Osteocyte (in vitro differentiated cells): ENCODE measurements at places on chromosomes 16 and 17. TPM values are rescaled to one million over a fixed set of nuclear protein-coding genes. Genes with fewer than 3 reads are reported as not detected.
A peak's percentile ranks its signal among the peaks of the same experiment; 100 is the strongest.

GRCh38 chr16:11231367-11231970 is 24.5 kb downstream of the SOCS1 start:
- H3K4me1 ChIP-seq: no peaks in the 10 kb centered on the region
- H3K27me3 ChIP-seq: peaks cover 4% of the 10 kb centered on the region
- H3K4me3 ChIP-seq: no peak overlapping the region
- no peaks in the 10 kb centered on the region for H3K36me3 ChIP-seq
- no peak for DNase-seq
- H3K27ac ChIP-seq: no peak overlapping the region

DNA sequence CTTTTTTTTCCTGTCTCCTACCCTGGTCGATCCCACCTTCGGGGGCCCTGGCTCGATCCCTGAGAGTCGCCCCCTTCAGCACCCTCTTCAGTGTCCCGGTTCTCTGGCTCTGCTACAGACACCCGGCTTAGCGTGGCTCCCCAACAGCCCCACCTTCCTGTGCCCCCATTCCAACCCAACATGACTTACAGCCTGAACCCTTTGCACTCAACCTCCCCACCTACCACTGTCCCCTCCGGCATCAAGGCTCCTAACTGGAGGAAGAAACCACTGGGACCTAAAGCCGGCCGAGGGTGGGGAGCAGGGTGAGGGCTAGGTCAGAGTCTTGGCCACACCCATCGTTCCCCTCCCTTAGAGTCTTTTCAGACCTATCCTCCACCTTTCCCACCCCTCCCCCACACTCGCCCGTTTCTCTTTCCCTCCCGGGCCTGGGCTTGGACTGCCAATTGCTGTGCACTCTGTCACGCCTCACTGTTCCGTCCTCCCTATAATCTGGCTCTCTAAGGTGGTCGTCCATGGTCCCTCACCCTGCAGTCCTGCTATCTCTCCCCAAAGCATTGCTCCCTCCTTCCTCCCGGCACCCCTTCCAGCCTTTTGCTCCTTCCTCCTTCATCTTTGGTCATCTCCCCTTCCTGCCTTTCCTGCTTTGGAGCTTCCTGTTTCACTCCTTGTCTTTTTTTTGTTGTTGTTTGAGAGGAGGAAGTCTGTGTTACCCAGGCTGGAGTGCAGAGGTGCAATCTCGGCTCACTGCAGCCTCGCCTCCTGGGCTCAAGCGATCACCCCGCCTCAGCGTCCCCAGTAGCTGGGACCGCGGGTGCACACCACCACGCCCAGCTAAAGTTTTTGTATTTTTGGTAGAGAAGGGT is 890 bp upstream of the CLDN7 start:
- DNase-seq: no peak
- peaks cover 14% of the 10 kb centered on the region for H3K27me3 ChIP-seq
- peak overlapping the region; percentile 34 for H3K4me3 ChIP-seq

DNA sequence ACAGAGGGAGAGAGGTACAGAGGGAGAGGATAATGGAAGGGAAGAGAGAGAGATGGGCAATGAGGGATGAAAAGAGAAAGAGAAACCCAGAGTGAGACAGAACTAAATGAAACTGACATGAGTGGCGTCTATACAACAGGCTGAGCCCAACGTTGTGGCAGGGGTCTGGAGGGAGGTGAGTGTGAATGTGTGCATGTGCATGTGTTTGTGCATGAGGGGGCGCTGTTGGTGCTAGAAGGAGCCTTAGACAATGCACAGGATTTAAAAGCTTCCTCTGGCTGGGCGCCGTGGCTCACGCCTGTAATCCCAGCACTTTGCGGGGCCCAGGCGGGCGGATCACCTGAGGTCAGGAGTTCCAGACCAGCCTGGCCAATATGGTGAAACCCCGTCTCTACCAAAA is 454.8 kb upstream of the CDH11 start:
- no peak overlapping the region for H3K4me3 ChIP-seq
- peaks cover 16% of the 10 kb centered on the region for H3K4me1 ChIP-seq
- no peaks in the 10 kb centered on the region for H3K36me3 ChIP-seq
- H3K27ac ChIP-seq: no peak overlapping the region
- no peaks in the 10 kb centered on the region for H3K27me3 ChIP-seq

DNA sequence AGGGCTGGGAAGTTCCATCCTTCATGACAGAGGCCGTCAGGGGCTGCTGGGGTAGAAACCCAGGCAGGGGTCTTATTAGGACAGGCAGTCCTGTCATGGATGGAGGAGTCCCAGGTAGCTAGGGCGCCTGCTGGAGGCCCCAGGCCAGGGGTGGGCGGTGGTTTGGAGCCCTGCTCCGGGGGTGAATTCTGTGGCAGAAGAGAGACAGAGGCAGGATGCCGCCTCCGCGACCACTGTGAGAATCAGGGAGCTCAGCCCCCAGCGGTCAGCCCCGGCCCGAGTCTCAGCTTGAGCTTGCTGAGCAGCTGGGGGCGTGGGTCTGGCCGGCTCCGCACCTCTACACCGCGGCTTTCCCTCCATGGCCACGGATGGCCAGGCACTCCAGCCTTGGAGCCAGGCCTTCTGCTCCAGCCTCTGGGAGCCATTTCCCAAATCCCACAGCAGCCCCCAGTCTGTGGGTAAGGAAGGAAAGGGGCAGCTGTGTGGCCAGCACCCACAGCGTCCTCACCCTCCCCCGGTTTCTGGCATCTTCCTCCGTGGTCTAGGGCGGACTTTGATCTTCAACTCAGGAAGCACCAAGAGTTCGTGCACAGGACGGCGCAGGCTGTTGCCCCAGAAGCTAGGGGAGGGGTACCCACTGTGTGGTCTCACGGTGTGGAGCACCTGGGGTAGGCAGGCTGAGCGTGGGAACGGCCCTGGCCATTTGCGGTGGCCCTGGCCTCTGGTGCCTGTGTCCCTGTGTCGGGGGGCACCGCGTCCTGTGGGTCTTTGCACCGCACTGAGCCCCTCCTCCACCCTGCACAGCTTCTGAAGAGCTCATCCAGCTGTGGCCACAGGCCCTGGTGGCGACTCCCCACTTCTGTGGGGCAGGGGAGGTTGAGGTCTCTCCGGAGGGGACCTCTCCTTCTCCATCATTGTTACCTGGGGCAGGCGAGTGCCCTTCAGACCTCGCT is 14.1 kb downstream of the CD7 start:
- peaks cover 17% of the 10 kb centered on the region for H3K4me1 ChIP-seq
- H3K27me3 ChIP-seq: peaks cover 10% of the 10 kb centered on the region
- no peak for DNase-seq
- no peaks in the 10 kb centered on the region for H3K36me3 ChIP-seq
- no peak overlapping the region for H3K27ac ChIP-seq

DNA sequence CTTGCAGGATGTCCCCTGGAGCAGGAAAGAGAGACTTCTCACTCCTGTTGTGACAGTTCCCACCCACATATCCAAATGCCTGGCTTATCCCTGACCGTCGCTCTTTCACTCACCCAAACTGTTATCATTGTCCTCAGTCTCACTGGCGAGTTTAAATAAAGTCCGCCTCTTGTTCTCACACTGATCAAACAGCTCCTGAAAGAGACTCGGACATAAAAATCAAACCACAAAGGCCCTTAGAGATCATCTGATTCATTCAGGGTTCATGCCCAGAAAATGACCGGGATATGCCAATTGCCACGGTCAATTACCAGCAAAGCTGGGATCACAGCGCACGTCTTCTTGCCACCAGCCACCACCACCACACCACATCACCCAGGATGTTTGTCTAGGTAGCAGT is 19.9 kb downstream of the GGA3 start:
- no peaks in the 10 kb centered on the region for H3K27me3 ChIP-seq
- H3K27ac ChIP-seq: no peak overlapping the region
- DNase-seq: no peak
- peaks cover 32% of the 10 kb centered on the region for H3K36me3 ChIP-seq
- H3K4me3 ChIP-seq: no peak overlapping the region

DNA sequence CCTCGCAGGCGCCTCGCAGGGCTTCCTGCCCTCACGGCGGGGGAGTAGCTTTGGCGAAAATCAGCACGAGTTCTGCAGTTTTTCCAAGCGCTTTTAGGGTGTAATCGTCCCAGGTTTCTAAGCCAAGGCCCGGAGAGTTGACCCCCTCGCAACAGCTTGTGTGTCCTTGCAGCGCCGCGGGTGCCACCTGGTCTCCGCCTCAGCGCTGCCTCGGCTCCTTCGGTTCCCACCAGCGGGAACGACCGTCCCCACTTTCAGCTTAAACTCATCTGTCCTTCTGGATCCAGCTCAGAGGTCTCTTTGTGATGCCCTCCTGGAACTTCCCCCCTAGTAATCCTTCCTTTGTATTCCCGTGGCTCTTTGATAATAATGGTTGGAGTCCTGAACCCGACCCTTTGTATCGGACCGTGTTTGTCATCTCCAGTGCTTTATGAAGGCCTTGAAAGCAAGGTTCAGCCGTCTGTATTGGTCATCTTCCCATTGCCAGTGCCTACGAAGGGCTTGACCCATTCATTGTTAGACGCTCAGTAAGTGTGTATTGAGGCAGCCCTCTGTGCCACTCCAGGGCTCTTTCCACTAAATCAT is 858 bp upstream of the SMARCE1 start:
- H3K27ac ChIP-seq: peak overlapping the region; percentile 100
- H3K4me1 ChIP-seq: peaks cover 40% of the 10 kb centered on the region
- DNase-seq: no peak
- peaks cover 19% of the 10 kb centered on the region for H3K36me3 ChIP-seq
- peaks cover 1% of the 10 kb centered on the region for H3K27me3 ChIP-seq

DNA sequence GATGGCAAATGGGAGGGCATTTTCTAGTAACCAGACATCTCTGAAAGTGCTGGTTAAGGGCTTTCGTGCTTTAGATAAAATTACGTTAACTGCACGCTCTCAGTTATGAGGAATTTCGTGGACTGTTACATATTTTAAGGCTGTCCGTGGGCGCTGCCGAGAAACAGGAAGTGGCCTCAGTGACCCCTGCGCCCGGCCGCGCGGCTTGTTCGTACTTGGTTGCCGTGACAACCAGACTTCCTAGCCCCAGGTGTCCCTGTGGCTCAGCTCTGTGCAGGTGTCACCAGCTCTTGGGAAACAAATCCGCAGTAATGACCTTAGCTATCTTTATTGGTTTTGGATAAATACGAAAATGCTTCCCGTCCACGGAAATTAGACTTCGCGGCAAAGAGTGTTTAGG is 52.7 kb downstream of the LMF1 start:
- H3K4me1 ChIP-seq: peaks cover 32% of the 10 kb centered on the region
- H3K4me3 ChIP-seq: no peak overlapping the region
- H3K27ac ChIP-seq: peak overlapping the region; percentile 76
- no peak for DNase-seq
- H3K27me3 ChIP-seq: no peaks in the 10 kb centered on the region
- H3K36me3 ChIP-seq: peaks cover 12% of the 10 kb centered on the region

Gene CLEC18A
- 1.1 and 1.2 TPM in 2 replicates for total RNA-seq

GRCh38 chr17:68011199-68011665 is 15.0 kb upstream of the C17orf58 start:
- H3K27me3 ChIP-seq: peaks cover 4% of the 10 kb centered on the region
- no peak overlapping the region for H3K4me3 ChIP-seq
- no peaks in the 10 kb centered on the region for H3K4me1 ChIP-seq
- H3K36me3 ChIP-seq: no peaks in the 10 kb centered on the region
- no peak overlapping the region for H3K27ac ChIP-seq
- DNase-seq: no peak

DNA sequence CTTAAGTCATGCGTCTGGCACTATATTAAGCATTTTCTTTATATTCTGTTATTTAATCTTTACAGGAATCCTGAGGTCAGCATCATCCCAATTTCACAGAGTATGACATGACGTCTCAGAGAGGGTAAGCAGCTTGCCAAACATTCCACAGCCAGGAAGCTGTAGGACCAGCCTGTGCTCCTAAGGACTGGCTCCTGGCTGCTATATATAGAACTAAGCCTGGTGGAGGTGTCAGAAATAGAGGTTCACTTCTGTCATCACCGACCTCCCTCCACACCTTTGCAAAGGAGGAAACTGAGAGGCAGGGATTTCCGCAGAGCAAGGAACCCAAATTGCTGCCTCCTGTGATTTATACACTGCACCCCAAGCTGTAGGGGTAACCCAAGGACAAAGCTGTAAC is 37.9 kb upstream of the NDRG4 start:
- H3K36me3 ChIP-seq: no peaks in the 10 kb centered on the region
- H3K4me1 ChIP-seq: peaks cover 4% of the 10 kb centered on the region
- no peak for DNase-seq
- H3K27ac ChIP-seq: no peak overlapping the region
- H3K4me3 ChIP-seq: no peak overlapping the region

DNA sequence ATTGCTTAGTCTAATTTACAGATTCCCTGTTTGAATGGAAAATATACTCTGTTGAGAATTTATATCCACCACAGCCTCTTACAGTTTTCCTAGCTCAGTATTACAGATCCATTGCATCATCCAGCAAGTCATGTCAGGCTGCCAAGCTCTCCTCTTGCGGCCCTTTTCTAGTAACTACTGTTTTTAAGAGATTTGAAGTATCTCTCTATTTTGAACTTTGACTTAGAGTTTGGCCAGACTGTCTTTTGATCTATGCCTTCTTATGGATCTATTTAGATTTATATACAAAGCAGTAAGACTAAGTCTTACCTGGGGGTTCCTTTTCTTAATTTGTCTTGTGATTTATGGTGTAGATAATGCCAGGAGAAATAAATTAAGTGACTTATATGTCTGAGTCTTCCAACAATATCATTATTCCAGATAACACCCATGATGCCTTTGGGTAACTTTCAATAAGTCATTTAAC is 53.1 kb upstream of the ABCC11 start:
- no peak for DNase-seq
- H3K27ac ChIP-seq: peak overlapping the region; percentile 90
- peaks cover 49% of the 10 kb centered on the region for H3K36me3 ChIP-seq
- peaks cover 18% of the 10 kb centered on the region for H3K4me1 ChIP-seq

GRCh38 chr16:27244363-27244755 is 24.2 kb downstream of the NSMCE1 start:
- H3K27ac ChIP-seq: peak overlapping the region; percentile 95
- H3K36me3 ChIP-seq: no peaks in the 10 kb centered on the region
- H3K4me1 ChIP-seq: peaks cover 49% of the 10 kb centered on the region
- peak overlapping the region; percentile 4 for H3K4me3 ChIP-seq

DNA sequence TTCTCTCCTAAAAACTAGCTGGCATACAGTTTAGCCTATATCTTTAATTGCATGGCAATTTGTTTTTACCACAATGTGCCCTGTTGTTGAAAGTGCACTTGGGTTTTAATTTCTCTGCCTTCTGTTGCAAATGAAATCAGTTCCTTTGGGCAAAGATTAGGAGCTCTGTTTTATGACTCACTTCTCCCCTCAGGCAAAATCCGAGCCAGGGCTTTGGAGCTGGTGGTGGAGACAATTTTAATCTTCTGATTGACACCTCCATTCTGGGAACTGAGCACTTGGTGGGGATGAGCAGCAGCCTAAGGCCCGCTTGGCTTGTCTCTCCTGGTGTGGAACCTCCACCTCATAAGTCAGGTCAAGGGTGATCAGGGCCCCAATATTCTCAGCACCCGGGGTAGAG is 13.3 kb upstream of the MYH8 start:
- H3K27ac ChIP-seq: no peak overlapping the region
- H3K36me3 ChIP-seq: no peaks in the 10 kb centered on the region
- H3K27me3 ChIP-seq: no peaks in the 10 kb centered on the region
- H3K4me3 ChIP-seq: no peak overlapping the region
- H3K4me1 ChIP-seq: no peaks in the 10 kb centered on the region

Gene KCTD5
- total RNA-seq: 28.0 and 28.1 TPM in 2 replicates
